RPMI7951 (cell line): ENCODE measurements at places on chromosomes 2 and 18.

GRCh38 chr2:128466776-128467175 is 148.1 kb upstream of the HS6ST1 start:
- DNase-seq, result no peak

- no peak for DNase-seq
Observed at GRCh38 chr2:158841850-158842249, 46.7 kb downstream of the DAPL1 start.

DNA sequence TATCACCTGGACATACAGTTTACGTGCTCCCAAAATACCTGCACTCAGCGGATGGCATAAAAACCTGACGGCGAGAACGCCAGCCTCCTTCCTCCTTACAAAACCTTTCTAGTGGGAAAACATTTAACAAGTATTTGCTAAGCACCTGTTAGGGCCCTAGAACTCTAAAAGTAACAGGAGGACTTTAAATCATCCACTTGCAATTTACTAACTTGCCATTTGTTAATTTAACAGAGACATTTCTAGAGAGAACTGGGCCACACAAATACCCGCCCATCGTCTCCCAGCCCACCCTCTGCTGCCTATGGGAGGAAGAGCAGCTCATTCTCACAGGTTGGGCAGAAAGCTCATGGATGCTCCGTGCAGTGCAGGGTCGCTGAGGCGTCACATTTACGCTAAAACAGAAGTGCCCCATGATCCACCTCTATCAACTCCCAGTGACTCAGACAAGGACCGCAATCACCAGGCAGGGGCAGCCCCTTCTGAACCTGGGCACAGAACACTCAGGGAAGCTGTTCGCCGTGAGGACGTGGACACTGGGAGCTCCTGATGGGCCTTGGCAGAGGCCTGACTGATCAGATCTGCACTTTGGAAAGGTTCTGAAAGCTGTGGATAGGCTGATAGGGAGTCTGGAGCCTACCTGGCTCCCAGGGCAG is 106.9 kb downstream of the HDAC4 start:
- no peak for DNase-seq

GRCh38 chr2:156892467-156893281 is 364.8 kb upstream of the GALNT5 start:
- DNase-seq, result peak; percentile 58

DNA sequence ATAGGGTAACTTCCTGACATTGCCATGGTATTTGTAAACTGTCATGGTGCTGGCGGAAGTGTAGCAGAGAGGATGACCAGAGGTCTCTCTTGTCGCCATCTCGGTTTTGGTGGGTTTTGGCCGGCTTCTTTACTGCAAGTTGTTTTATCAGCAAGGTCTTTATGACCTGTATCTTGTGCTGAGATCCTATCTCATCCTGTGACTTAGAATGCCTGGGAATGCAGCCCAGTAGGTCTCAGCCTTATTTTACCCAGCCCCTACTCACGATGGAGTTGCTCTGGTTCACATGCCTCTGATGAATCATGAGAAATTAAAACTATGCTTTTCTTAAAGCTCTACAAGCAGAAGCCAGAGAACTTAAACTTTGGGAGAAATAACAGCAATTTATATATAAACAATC is 12.7 kb upstream of the NFU1 start:
- DNase-seq, result no peak

DNA sequence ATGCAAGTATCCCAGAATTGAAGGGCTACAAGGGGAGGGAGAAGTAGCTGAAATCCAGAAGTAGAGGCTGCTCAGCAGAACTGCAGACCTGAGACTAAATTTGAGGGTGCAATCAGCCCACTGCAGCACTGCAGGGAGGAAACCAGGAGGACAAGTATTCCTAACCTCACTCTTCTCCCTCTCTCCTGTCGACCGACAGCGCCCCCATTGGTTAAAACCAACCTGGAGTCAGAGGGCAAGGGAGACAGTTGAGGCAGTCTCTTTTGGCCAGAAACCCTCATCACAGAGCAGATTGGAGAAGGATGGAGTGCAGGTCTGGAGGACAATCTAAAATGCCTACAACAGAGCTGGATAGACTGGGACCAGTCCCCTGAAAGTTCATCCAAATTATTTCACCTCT is 768.9 kb upstream of the KLHL29 start:
- no peak for DNase-seq

GRCh38 chr2:209145941-209146681 is 277.7 kb upstream of the MAP2 start:
- no peak for DNase-seq

GRCh38 chr2:148614322-148615049 is 30.1 kb upstream of the EPC2 start:
- peak; percentile 77 for DNase-seq

GRCh38 chr2:203510256-203510940 is 24.7 kb downstream of the RAPH1 start:
- no peak for DNase-seq

GRCh38 chr2:206797376-206797775 is 32.0 kb downstream of the FASTKD2 start:
- no peak for DNase-seq

- DNase-seq, result peak; percentile 60
Observed at GRCh38 chr18:58529714-58530354, 99.1 kb downstream of the ALPK2 start.

GRCh38 chr18:34583895-34584294 is 126.2 kb upstream of the DTNA start:
- DNase-seq, result no peak

- DNase-seq, result peak; percentile 67
Observed at GRCh38 chr2:32688541-32688940, 60.7 kb downstream of the TTC27 start.

GRCh38 chr2:12624905-12625598 is 91.7 kb upstream of the TRIB2 start:
- no peak for DNase-seq

DNA sequence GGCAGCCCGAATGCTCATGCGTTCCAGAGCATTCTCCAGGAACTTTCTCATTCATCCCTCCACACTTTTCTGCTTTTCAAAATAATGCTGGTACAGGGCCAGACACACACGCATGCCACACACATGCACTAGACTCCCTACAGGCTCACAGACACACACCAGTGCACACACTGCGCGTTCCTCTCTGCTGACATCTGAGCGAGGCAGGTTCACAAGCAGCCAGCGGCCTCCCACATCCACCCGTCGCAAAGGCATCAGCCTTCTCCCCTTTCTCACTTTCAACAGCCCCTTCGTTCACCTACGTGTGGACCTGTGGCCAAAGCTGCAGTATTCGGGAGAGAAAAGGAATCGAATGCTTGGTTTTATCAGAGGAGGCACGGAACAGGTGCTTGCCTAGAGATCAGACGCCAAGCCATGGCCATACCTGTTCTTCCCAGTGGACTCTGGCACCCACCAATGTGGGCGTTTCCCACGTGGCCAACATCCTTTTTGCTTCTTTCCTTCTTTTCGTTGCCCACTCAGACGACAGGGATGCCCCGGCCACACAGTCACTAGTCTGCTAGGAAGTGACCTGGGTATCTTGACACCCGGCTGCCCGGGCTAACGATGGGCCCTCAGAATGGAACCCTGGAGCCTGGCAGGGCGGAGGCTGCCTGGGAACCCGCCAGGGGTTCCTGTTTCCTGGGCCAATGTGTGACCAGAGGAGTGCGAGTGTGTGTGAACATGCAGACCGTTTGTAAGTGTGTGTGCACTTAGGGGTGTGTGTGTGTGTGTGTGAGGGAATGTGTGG is 85.8 kb upstream of the ID2 start:
- no peak for DNase-seq
